ENCODE measurements at places on chromosomes 12 and 14.

DNA sequence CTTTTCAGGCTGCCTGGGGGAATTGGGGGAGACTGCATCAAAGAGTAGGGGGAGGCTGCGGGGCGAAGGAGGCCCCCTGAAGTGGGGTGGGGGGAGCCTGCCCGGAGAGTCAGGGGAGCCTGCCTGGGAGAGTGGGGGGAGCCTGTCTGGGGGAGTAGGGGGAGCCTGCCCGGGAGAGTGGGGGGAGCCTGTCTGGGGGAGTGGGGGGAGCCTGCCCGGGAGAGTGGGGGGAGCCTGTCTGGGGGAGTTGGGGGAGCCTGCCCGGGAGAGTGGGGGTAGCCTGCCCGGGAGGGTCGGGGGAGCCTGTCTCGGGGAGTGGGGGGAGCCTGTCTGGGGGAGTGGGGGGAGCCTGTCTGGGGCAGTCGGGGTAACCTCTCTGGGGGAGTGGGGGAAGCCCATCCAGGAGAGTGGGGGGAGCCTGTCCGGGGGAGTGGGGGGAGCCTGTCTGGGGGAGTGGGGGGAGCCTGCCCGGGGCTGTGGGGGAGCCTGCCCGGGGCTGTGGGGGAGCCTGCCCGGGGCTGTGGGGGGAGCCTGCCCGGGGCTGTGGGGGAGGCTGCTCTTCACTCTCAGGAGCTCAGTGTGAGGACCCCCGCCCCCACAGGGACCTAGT lies 6.5 kb upstream of the DEGS2 start:
- DNase-seq = no peak

GRCh38 chr12:88546226-88546625 lies 34.0 kb downstream of the KITLG start:
- no peak for DNase-seq

DNA sequence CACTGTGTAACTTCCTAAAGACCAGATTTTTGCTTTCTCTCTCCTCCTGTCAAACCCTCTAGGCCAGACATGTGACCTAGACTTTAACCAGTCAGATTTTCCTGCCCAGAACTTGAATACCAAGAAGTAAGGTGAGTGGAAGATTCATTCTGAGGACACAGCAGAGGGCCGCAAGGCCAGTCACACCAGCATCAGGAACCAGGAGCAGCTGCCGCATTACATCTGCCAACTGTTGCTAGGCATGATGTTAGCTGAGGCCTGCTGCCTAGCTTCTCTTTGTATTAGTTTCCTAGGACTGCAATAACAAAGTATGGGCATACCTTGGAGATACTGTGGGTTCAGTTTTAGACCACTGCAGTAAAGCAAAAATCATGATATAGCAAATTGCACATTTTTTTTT lies 101.9 kb upstream of the BMP4 start:
- no peak for DNase-seq

DNA sequence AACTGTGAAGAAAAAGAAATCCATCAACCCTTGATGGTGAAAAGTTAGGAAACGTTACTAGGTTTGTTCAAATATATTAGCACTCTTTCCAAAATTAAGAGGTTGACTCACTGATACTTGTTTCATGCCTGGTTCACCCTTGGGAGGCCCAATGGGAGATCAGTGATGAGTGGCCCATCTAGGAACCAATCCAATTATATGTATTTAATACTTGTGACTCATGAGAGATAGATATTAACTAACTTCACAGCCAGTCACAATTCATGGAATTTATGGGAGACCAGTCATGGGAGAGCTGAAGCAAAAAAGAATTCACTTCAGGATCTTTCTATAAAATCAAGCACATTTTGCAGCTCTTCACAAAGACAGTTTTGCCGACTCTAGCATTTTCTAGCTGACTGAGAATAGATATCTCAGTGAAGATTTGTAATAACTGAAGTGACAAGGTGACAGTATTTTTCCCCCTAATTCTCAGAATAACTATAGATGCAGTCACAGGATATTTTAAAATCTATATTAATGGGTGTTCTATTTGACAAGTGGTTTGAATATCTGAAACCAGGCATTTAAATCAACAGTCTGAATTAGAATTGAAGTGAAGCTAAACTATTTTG lies 230.2 kb downstream of the EPS8 start:
- no peak for DNase-seq

- DNase-seq = no peak
Observed at GRCh38 chr14:45649051-45649450, 396.0 kb upstream of the MIS18BP1 start.

GRCh38 chr14:67889455-67889854 lies 69.9 kb downstream of the RAD51B start:
- DNase-seq = no peak

- DNase-seq = no peak
Observed at GRCh38 chr12:47763481-47764346, 5.0 kb upstream of the RAPGEF3 start.

GRCh38 chr12:113954547-113954946 lies 11.6 kb downstream of the RBM19 start:
- DNase-seq = no peak

GRCh38 chr12:1665366-1665765 lies 25.5 kb upstream of the ADIPOR2 start:
- DNase-seq = no peak

GRCh38 chr14:22849212-22849819 lies 12.9 kb downstream of the MMP14 start:
- no peak for DNase-seq

GRCh38 chr12:128474916-128475315 lies 207.9 kb downstream of the TMEM132C start:
- no peak for DNase-seq

All from D721Med (cell line).